ENCODE measurements at places on chromosomes 11 and 22. TPM values are rescaled to one million over a fixed set of nuclear protein-coding genes. Genes with fewer than 3 reads are reported as not detected.

DNA sequence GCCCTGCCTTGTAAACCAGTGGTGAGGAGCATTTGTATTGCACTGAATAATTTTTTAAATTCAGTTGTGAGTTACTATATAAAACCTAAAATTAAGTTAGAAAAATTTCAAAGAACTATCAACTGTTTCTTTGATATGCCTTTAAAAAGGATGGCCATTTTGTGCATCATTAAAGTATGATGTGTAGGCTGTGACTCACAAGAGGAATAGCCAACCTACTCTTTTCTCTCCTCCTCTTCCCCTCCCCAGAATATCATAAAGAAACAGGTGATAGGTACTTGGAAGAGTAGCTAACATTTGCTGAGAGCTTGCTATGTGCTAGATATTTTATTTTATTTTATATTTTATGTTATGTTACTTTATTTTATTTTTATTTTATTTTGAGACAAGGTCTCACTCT lies 10.6 kb upstream of the PIK3C2A start:
- H3K27me3 ChIP-seq, result no peaks in the 10 kb centered on the region
- DNase-seq, result no peak
- H3K36me3 ChIP-seq, result peaks cover 4% of the 10 kb centered on the region
- no peak overlapping the region for H3K27ac ChIP-seq
- no peaks in the 10 kb centered on the region for H3K4me1 ChIP-seq

Gene CASP1
- total RNA-seq, result 24.5 TPM

Gene CNGA4
- 0.12 TPM for total RNA-seq

- no peaks in the 10 kb centered on the region for H3K36me3 ChIP-seq
- peaks cover 9% of the 10 kb centered on the region for H3K27me3 ChIP-seq
- no peak overlapping the region for H3K27ac ChIP-seq
- no peak for DNase-seq
- H3K4me1 ChIP-seq, result peaks cover 5% of the 10 kb centered on the region
Observed at GRCh38 chr11:57901756-57902155, 121.9 kb upstream of the OR9Q1 start.

GRCh38 chr22:29625090-29625825 lies 21.8 kb downstream of the NF2 start:
- H3K27me3 ChIP-seq, result no peaks in the 10 kb centered on the region
- no peak overlapping the region for H3K4me3 ChIP-seq
- H3K27ac ChIP-seq, result no peak overlapping the region
- H3K4me1 ChIP-seq, result peaks cover 70% of the 10 kb centered on the region
- H3K36me3 ChIP-seq, result no peaks in the 10 kb centered on the region

Gene OR52A1
- not detected for total RNA-seq

Gene SCGB1C1
- not detected for total RNA-seq

Gene ZNF214
- total RNA-seq, result not detected

DNA sequence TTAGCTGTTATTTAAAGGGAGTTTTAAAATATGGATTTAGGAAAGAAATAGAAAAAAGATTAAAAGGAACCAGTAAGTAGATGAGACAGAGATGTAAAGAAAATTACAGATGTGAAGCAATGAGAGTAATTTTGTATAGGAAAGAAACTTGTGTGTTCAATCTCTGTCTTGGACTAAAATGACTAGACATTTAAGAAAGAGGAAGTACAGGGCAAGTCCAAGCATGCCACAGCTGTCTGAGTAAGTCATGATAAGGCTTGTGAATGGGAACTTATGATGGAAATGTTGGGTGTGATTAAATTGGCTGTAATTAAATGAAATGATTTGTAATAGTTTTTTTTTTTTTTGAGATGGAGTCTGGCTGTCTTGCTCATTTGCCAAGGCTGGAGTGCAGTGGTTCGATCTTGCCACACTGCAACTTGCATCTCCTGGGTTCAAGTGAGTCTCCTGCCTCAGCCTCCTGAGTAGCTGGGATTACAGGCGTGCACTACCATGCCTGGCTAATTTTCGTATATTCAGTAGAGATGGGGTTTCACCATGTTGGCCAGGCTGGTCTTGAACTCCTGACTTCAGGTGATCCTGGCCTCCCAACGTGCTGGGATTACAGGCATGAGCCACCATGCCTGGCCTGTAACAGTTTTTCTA lies 5.9 kb upstream of the ACY3 start:
- DNase-seq, result peak; percentile 41
- peaks cover 10% of the 10 kb centered on the region for H3K4me1 ChIP-seq
- no peaks in the 10 kb centered on the region for H3K27me3 ChIP-seq
- H3K36me3 ChIP-seq, result no peaks in the 10 kb centered on the region
- no peak overlapping the region for H3K27ac ChIP-seq
- no peak overlapping the region for H3K4me3 ChIP-seq

GRCh38 chr22:21726650-21727049 lies 8.9 kb downstream of the YPEL1 start:
- no peak overlapping the region for H3K27ac ChIP-seq
- H3K27me3 ChIP-seq, result no peaks in the 10 kb centered on the region
- no peak overlapping the region for H3K4me3 ChIP-seq
- H3K36me3 ChIP-seq, result no peaks in the 10 kb centered on the region

- no peaks in the 10 kb centered on the region for H3K36me3 ChIP-seq
- no peak overlapping the region for H3K27ac ChIP-seq
- H3K4me1 ChIP-seq, result no peaks in the 10 kb centered on the region
- DNase-seq, result peak; percentile 17
- H3K4me3 ChIP-seq, result no peak overlapping the region
Observed at GRCh38 chr11:43504316-43504950, 145.7 kb downstream of the TTC17 start.

Gene MGAT3
- total RNA-seq, result 0.62 TPM

GRCh38 chr22:38613588-38613987 lies 42.6 kb downstream of the FAM227A start:
- peaks cover 3% of the 10 kb centered on the region for H3K27me3 ChIP-seq
- H3K27ac ChIP-seq, result no peak overlapping the region
- peaks cover 1% of the 10 kb centered on the region for H3K36me3 ChIP-seq

Gene BSCL2
- 13.8 TPM for total RNA-seq

Gene PANX2
- total RNA-seq, result 1.7 TPM

GRCh38 chr11:19746086-19746485 lies 33.4 kb downstream of the NAV2 start:
- DNase-seq, result no peak
- H3K27me3 ChIP-seq, result peaks cover 2% of the 10 kb centered on the region
- H3K4me3 ChIP-seq, result no peak overlapping the region
- H3K27ac ChIP-seq, result no peak overlapping the region

GRCh38 chr11:34836958-34837856 lies 79.0 kb downstream of the APIP start:
- H3K27ac ChIP-seq, result no peak overlapping the region
- no peaks in the 10 kb centered on the region for H3K36me3 ChIP-seq
- H3K27me3 ChIP-seq, result peaks cover 4% of the 10 kb centered on the region

DNA sequence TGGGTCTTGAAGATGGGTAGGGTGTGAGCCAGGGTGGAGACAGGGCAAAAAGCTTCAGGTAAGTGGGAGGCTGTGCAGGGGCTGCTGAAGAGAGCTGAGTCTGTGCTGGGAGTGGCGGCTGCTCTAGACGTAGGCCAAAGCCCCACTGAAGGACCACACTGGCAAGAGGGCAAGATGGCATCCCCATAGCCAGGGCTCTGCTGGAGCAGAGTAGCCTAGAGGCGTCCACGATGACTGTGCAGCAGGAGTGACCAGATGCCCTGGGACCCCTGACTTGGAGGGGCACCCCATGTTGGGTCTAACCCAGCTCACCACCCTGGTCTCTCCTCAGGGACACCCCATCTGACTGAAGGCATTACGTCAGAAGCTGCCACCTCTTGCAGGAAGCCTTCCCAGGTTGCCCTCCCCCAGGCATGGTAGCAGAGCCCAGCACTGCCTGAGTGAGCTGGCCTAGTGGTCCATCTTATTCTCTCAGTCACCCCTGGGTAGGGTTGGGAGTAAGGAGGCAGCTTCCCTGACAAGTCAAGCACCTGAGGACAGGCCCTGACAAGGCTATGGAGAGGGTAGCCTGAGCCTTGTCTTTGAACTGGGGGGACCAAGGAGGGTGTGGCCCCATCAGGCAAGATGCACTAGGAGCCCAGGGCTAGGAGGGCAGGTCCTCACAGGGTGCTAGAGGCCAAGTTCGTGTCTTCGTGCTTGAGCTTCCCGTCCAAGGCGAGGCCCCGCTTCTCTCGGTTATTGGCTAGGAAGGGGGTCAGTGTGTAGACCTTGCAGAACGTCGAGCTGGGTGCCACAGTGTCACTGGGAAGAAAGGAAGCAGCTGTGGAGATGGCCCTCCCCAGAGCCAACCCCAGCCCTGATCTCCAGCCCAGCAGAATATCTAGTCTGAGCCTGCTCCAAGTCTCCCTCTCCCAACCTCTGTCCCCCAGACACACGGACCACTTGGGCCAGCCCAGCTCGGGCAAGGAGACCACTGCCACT lies 33.1 kb downstream of the TPBGL start:
- peaks cover 14% of the 10 kb centered on the region for H3K36me3 ChIP-seq
- no peak for DNase-seq
- H3K27me3 ChIP-seq, result no peaks in the 10 kb centered on the region
- H3K27ac ChIP-seq, result peak overlapping the region; percentile 88
- H3K4me3 ChIP-seq, result no peak overlapping the region

- no peak for DNase-seq
- H3K36me3 ChIP-seq, result peaks cover 3% of the 10 kb centered on the region
- H3K4me1 ChIP-seq, result peaks cover 10% of the 10 kb centered on the region
- H3K27ac ChIP-seq, result no peak overlapping the region
- H3K27me3 ChIP-seq, result no peaks in the 10 kb centered on the region
Observed at GRCh38 chr22:31239771-31240370, 27.8 kb downstream of the LIMK2 start.

GRCh38 chr22:48579043-48579927 lies 1248.4 kb downstream of the BRD1 start:
- H3K27ac ChIP-seq, result no peak overlapping the region
- H3K36me3 ChIP-seq, result no peaks in the 10 kb centered on the region
- no peak overlapping the region for H3K4me3 ChIP-seq
- H3K4me1 ChIP-seq, result peaks cover 2% of the 10 kb centered on the region
- DNase-seq, result no peak

DNA sequence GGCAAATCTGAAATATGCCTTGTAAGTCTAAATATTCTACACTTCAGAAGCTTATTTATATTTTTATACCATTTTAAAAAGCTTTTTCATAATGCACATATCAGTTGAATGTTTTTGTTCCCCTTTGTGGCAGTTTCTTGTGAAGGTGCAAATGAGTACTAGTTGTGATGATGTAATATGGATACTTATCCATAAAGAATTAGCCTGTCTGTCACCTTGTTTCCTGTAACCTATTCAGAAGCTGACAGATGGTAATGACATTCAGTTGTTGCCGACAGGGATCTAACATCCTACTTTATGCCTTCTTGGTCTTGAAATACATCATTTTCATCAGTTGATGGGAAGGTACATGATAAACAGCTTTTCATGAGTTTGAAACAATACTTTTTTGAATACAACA lies 2.9 kb downstream of the QSER1 start:
- no peaks in the 10 kb centered on the region for H3K27me3 ChIP-seq
- peaks cover 53% of the 10 kb centered on the region for H3K4me1 ChIP-seq
- peaks cover 5% of the 10 kb centered on the region for H3K36me3 ChIP-seq
- H3K27ac ChIP-seq, result no peak overlapping the region
- DNase-seq, result no peak

DNA sequence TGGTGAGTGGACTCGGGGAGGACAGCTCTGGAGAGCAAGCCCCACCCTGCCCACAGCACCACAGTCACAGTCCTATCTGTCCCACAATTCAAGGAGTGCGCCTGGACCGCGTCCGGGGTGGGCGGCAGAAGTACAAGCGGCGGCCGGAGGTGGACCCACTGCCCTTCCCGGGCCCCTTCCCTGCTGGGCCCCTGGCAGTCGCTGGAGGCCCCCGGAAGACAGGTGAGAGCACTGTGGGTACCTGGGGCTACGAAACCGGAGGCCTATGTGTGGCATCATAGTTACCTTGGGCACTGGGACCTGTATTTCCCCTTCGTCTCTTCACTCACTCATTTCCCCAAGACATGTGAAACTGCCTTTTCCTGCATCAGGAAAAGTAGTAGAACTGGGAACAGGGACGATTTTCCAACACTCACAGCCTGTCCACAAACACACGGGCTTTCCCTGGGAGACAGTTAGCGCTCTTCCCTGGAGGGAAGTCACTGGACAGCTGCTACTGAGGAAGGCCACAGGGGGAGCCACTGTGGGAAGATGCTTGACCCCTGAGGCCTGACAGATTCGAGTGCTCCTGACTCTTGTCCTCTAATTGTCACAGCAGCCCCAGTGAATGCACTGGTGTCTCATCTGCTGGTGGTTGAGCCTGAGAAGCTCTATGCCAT lies 3.1 kb downstream of the TRMT112 start:
- no peaks in the 10 kb centered on the region for H3K27me3 ChIP-seq
- peaks cover 14% of the 10 kb centered on the region for H3K36me3 ChIP-seq
- H3K4me3 ChIP-seq, result no peak overlapping the region

Measured in activated naive CD4-positive, alpha-beta T cell treated with anti-CD3 and anti-CD28 coated beads for 36 hours (primary cell).